Stimulated activated CD4-positive, alpha-beta T cell treated with anti-CD3 and anti-CD28 coated beads, Interleukin-12 subunit alpha, Interleukin-12 subunit beta, amount 100 ng/mL, for 48 hours (primary cell): ENCODE measurements at places on chromosomes 5 and 9.

DNA sequence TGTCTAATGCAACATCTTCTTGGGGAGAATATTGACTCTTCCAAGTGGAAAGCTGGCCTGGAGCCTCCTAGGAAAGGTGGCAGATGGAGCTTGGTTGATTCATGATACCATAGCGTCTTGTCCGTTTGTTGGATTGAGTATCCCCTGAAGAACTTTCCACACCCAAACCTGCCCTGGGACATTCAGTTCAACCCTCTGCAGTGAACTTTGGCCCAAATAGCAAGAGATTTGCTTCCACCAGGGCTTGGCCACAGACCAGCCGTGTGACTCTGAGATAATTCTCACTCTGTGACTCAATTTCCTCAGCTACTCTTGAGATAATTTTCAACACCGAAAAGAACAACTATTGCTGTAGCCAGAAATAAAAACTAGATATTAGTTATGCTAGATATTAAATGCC, 108.0 kb upstream of the RAD23B start:
- no peak for DNase-seq

GRCh38 chr5:60223342-60223741, 329.8 kb upstream of the PDE4D start:
- no peak for DNase-seq

DNA sequence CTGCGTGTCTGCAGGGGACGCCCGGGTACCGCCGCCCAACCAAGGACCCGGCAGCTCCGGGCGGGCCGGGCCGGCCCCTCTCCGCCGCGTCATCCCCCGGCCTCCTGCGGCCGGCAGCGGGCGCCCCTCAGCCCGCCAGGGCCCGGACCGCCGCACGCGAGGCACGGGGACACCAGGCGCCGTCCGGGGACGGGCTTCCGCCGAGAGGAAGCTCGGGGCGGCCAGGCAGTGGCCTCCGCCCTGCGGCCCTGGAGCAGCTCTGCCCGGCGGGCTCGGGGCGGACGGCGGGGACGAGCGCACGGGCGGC, 373 bp downstream of the FBXW5 start:
- DNase-seq, result peak; percentile 20

DNA sequence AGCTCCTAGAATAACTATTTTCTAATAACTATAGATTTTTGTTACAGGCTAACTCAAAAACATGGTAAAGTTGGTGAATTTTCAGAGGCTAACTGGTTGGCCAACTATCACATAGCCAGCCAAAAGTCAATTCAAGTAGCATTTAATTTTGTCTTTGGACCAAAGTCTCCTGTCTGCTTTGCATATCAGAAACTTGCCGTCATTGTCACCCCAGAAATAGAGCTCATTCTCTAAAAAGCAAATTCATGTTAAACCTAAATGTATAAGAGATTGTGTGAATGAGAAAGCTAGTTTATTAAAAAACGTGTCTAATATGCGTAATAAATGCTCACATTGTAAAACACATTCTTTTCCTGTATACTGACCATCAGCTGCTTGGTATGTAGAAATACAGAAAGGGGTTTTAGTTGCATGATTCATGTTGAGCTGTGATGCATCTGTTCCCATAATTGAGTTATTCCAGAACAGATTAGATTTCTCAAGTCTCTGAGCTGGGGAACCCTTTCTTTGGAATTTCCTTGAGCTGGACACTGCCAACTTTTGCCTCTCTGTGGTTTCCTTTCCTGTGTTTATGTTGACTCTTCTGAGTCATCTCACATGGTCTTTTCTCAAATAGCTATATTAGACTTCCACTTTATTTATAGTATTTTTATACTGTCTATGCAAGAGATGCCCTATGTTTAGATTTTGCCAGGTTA, 7.3 kb downstream of the SRFBP1 start:
- no peak for DNase-seq

GRCh38 chr5:8892926-8893325, 652.9 kb downstream of the SEMA5A start:
- DNase-seq, result no peak

DNA sequence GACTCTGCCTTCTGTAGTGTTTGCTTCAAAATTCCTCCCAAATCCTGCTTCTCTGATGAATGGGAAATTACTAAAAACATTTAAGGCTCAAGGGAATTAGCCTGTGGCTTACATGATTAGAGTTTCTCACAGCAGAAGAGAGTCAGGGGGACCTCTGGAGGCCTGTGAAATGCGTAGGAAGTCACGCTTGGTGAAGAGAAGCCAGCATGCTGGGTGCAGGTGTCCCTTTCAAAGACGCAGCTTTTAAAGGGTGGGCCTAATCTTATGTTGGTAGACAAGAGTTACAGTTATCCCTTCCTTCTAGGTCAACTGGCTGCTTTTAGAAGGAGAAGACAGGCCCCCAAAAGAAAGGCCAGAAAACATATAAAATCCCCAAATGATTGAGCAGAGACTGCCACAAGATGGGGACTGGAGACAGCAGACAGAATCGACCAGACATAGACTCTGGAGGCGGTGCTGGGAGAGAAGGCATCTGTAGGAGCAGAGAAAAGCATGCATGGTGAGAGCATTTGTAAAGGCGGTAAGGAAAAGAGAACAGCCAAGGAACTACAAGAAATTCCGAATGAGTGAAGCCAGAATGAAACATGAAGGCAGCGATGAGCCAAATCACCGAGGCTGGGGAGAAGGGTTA, 42.3 kb downstream of the B4GALT1 start:
- DNase-seq, result no peak
